ENCODE measurements at places on chromosomes 16 and 17. TPM values are rescaled to one million over a fixed set of nuclear protein-coding genes. Genes with fewer than 3 reads are reported as not detected.
A peak's percentile ranks its signal among the peaks of the same experiment; 100 is the strongest.

DNA sequence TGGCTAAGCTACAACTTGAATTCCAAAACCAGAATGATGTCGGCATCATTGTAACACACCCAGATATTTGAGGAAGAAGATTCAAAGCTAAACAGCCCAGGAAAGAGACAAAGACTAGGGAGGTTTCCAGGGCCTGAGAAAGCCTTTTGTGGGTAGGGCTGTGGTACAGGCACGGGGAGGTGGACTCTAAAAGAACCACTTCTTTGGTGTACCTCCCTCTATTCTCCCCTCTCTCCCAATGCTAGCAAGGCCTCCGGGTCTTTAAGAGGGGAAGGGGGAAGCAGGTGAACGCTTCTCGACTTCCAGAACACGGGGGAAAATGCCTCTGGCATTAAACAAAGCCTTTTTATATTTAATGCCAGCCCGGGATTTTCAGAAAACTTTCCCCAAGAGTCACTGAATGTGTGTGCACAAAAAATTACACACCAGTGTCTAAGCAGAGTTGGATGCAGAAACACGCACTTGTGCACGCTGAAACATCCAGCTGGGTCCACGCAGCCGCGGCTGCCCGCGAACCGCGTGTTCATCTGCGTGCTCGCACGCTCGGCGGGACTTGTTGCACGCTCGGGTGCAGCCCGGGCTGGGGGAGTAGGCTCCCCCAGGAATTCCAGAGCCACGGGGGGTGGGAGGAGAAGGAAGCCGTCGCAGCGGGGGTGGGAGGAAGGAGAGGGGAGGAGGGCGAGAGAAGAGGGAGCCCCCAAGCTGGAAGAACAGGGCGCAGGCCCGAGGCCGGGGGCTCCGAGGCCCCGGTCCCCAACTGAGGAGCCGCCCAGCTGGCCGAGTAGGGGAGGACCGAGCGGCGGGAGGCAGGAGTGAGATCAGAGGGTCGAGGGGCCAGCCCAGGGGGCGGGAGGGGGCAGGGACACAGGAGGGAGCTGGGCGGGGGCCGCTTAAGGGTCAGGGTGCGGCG is 20.1 kb upstream of the ZNF423 start:
- peak; percentile 45 for DNase-seq

TMC8 gene
- 2.5 TPM for polyA plus RNA-seq

DNA sequence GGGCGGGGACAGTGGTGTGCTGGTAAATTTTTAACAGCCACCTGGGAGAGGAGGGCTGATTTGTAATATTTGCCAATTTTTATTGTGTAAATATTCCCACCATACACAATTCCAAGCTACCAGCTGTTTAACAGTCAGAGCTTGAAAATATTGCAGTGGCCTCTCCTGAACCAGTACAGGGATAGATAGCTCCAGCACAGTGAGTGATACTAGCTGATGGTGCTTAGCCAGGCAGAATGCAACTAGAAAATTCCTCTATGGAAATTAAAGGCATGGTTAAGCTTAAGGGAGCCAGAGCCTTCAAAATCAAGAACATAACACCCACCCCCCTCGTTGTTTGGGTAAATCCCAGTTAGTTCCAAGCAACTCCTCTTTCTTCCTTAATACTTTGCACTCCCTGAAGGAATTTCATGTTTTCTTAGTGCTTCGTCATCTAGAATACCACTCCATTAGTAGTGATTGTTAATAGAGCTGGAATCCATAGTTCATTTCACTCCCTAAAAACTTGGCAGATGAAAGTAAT is 96.6 kb downstream of the CYB561 start:
- DNase-seq, result no peak

DNA sequence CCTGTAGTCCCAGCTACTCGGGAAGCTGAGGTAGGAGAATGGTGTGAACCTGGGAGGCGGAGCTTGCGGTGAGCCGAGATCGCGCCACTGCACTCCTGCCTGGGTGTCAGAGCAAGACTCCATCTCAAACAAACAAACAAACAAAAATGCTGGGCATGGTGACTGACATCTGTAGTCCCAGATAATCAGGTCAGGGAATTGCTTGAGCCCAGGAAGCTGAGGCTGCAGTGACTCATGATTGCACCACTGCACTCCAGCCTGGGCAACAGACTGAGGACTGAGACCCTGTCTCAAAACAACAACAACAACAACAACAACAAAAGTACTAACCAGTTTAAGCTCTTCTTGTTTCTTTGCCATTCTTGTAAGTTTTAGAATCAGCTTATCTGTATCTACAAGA is 383.0 kb upstream of the PMFBP1 start:
- no peak for DNase-seq

GRCh38 chr16:52034830-52035229 is 512.1 kb downstream of the TOX3 start:
- no peak for DNase-seq

COASY gene
- polyA plus RNA-seq, result 62.1 TPM

DNA sequence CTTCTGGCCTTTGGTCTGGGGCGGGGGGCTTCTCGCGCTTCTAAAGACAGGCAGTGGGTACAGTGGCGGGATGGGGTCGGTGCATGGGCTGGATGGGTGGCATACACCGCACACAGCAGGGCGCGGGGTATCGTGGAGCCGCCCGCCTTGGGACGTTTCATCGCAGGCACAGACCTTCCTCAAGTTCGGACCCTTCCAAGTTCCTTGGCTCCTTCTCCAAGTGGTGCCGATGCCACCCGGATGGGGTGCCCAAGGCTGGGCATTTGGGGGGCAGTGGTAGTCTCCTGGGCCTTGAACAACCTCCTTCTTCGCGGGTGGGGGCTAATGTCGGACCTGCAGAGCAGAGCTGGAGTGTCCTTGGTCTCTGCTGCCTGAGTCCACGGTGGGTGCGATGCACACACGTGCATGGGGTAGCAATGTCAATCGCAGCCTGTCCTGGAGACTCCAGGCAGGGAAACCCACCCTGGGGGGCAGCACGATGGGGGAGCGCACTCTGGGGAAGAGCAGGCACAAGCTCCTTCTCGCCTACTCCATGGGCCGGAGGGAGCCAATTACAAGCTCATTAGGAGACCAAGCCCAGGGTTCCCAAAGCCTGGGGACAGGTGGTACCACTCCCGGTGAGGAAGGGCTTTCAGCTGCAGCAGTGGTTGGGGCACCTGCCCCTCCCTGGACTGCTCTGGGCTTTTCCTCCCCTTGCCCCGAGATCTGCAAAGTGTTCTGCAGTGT is 686 bp upstream of the MTSS2 start:
- DNase-seq, result no peak

CTRB2 gene
- polyA plus RNA-seq, result 0.10 TPM

DNA sequence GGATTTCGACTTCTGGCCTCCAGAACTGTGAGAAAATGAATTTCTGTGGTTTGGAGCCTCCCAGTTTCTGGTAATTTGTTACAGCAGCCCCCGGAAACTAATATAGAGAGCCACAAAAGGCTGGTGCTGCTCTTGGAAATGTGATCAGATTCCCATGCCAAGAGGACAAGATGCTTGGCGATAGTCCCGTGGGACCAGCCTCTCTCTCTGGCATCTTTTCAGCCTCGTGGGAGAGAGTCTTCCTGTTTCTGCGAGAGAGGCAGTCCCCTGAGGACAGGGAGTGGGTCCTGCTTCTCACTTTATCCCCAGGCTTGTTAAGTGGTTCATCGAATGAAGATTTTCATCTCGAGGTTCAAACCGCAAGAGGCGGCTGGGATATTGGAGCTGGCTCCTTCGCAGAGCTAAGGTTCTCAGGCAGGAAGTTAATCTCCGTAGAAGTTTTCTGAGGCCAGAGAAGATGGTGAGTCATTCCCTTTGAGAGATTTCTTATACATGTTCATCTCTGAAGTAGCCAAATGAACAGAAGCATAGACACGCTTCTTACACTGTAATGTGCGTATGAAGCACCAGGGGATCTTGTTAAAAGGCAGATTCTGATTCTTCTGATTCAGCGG is 211.6 kb upstream of the SDK2 start:
- DNase-seq, result no peak

SYNGR3 gene
- 2.1 TPM for polyA plus RNA-seq

- DNase-seq, result no peak
These were observed 12.6 kb upstream of the DNASE1 start for GRCh38 chr16:3641801-3642396.

- DNase-seq, result no peak
These were observed 441.9 kb downstream of the SOX9 start for GRCh38 chr17:72562615-72563188.

OR3A3 gene
- polyA plus RNA-seq, result 0.03 TPM

DNA sequence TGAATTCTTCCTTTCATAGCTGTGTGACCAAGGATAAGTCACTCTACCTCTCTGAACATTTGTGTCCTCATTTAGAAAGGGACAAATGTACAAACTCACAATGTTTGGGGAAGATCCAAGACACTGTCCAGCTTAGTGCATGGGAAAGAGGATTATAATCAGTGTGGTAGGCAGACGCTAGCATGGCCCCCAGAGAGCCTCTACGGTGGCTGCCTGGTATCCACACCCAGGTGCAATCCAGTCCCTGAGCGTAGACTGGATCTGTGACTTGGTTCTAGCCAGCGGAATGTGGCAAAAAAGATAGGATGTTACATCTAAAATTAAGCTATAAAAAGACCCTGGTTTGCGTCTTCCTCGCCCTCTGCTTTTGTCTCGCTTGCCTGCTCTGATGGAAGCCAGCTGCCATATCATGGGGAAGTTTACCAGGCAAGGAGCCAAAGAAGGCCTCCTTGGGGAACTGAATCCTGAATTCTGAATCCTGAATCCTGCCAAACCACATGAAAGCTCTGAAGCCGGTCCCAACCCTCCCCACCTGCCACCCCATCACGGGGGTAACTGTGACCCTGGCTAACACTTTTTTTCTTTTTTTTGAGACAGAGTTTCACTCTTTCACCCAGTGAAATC is 51.7 kb downstream of the PLXDC1 start:
- DNase-seq, result peak; percentile 87

- no peak for DNase-seq
These were observed 25.6 kb upstream of the CES5A start for GRCh38 chr16:55900616-55901393.

DNA sequence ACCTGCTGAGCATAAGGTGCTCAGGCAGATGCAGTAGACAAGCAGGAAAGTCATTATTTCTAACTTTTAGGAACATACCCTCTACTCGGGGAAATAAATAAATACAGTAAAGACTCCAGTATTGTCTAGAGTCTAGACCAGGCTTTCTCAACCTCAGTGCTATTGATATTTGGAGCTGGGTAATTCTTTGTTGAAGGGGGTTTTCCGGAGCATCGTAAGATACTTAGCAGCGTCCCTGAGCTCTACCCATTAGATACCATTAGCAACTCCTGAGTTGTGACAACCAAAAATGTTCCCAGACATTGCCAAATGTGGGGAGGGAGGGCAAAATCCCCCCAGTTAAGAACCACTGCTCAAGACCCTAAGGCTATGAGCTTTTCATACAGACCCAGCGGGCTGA is 21.1 kb downstream of the EPOP start:
- no peak for DNase-seq

BTBD17 gene
- 0.46 TPM for polyA plus RNA-seq

C16orf96 gene
- polyA plus RNA-seq, result 0.28 TPM

Data from renal pelvis (tissue), 12 donors.